ENCODE measurements at places on chromosomes 11 and 22.

DNA sequence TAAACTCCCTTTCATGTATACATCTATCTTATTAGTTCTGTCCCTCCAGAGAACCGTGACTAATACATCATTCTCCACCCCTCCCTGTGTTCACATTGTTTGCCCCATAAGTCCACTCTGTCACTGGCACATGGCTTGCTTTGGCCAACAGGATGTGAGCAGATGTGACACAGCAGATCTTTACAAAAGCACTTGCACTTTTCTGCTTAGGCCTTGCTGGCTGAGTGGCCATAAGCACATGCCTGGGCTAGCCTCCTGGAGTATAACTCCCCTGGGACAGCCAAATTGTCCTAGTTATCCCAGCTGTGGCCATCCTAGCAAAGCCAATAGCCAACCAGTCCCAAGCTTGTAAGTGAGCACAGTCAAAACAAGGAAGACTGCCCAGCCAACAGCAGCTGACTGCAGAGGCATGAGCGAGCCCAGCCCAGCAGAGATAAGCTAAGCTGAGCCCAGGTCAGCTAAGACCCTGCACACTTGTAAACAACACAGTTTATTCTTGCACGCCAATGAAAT is 9.7 kb upstream of the RCN1 start:
- DNase-seq, result no peak

- DNase-seq, result no peak
Measured at GRCh38 chr11:13868710-13869397, 93.7 kb upstream of the SPON1 start.

- no peak for DNase-seq
Measured at GRCh38 chr11:103480421-103480820, 371.2 kb downstream of the DYNC2H1 start.

DNA sequence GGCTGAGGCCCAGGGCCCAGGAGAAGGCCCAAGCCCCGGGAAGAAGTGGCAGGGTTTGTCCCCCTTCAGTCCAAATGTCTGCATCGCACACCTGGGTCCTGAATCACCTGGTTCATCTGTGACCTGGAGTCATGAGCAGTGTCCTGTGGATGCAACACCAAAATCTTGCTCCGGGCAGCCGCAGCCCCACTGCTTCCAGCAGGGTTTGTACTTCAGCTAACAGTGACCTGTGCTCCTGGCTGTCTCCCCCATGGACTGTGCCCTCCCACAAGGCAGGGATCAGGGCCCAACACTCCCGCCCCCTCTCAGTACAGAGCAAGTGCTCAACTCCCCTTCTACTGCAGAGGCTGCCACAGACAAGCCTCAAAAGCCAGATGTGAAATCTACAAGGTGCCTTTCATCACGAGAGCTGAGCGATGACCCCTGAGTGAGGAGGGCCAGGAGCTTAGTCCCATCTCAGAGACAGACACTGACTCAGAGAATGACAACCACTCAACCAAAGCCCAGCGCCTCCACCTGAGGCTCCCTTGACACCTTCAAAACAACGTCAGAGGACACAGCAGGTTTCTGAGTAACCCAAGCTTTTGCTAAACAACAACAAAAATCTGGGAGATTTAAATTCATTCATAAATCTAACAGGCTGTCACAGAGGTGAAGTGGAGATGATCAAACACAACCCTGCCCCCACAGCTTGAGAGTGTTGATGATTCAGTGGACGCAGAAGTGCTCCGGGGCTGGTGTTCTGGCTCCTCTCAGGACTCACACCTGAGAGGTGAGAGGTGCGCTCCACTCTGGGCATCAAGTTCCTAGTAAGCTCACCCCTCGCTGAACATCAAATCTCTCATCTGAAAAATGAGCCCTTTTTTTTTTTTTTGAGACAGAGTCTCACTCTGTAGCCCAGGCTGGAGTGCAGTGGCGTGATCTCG is 3.4 kb downstream of the KIAA0930 start:
- DNase-seq, result no peak

GRCh38 chr11:121890377-121890776 is 225.6 kb downstream of the BLID start:
- DNase-seq, result no peak

DNA sequence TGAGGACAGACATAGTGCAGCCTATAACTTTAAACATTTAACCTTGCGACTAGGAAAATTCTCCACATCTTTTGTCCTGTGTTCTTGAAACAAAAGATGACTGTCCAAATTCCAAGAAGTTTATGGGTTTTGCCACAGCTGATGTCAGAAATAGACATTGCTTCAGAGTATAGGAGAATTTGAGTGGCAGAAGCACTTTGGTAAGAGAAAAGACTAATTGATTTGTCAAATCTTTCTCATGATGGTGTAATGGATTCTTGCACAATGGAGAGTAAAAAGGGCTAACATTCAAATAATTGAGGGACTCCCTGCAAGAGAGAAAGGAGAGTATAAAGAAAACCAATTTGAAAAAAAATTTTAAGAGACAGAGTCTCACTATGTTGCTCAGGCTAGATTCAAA is 25.3 kb downstream of the C11orf58 start:
- no peak for DNase-seq

- peak; percentile 35 for DNase-seq
Measured at GRCh38 chr11:86291466-86292262, 10.4 kb upstream of the HIKESHI start.

DNA sequence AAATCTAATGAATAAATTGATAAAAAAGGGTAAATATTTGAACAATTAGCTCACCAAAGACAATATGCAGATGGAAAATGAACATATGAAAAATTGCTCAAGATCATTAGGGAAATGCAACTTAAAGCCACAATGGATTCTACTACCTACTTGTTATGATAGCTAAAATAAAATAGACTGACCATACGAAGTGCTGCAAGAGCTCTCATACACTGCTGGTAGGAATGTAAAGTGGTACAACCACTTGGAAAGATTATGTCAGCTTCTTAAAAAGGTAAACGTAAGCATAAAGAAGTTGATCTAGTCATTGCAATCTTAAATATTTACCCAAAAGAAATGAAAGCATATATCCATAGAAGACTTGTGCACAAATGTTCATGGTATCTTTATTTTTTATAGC is 504.2 kb upstream of the ARHGAP42 start:
- no peak for DNase-seq

DNA sequence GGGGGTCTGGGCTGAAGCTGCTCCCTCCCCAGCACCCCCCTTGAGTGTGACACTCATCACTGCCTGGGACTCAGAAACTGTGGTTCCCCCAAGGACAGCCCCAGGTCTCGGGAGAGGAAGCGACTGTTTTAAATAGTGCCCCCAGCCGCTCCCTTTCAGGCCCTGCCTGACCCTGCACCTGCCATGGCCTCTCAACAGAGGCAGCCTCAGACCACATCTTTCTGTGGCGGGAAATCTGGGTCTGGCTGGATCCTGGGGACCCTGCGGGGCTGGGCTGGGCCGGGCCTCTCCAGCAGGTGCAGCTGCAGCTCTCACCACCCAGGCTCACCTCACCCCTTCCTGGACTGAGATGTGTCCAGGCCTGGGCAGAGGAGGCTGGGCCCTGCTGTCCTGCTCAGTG is 3.7 kb upstream of the IGLL1 start:
- no peak for DNase-seq

- DNase-seq, result no peak
Measured at GRCh38 chr11:92340839-92341238, 116.2 kb downstream of the FAT3 start.

- no peak for DNase-seq
Measured at GRCh38 chr11:69127081-69127850, 28.5 kb upstream of the SMIM38 start.

DNA sequence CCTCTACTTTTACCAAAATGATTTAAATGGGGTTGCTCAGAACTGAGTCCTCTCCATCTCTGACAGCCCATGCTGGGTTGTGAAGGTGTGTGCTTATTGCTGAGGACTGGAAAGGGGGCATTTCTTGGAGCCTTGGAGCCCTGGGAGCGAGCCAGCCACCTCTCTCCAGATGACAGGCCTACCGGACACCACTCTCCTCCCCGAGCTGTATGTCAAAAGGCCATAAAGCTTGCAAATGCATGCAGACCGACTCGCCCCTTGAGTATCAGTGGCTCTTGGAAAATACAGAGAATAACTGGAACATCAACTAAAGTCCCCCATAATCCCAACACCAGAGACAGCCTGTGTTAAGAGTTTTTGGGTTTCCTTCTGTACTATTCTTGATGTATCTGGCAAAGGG is 67.9 kb upstream of the PITPNB start:
- no peak for DNase-seq

DNA sequence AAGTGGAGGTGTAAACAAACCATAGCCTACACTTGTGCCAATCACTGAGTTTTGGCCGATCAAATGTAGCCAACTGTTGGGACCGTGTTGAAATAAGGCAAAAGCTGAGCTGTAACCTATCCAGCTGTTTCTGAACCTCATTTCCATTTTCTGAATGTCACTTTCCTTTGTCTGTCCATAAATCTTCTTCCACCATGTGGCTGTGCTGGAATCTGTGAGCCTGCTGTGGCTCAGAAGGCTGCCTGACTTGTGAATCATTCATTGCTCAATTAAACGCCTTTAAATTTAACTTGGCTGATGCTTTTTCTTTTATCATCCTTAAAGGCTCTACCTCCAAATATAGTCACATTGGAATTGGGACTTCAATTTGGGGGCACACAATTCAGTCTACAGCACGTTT is 203.1 kb upstream of the MPPED2 start:
- DNase-seq, result no peak

- no peak for DNase-seq
Measured at GRCh38 chr22:22125579-22126468, 118.8 kb upstream of the VPREB1 start.

- no peak for DNase-seq
Measured at GRCh38 chr11:86196913-86197312, 47.6 kb upstream of the EED start.

- DNase-seq, result no peak
Measured at GRCh38 chr22:49359076-49359475, 468.6 kb downstream of the BRD1 start.

GRCh38 chr11:100932474-100933100 is 197.0 kb downstream of the PGR start:
- DNase-seq, result no peak

GRCh38 chr11:72541257-72541974 is 107.1 kb upstream of the CLPB start:
- no peak for DNase-seq

- no peak for DNase-seq
Measured at GRCh38 chr11:68355471-68355870, 43.1 kb downstream of the LRP5 start.

DNA sequence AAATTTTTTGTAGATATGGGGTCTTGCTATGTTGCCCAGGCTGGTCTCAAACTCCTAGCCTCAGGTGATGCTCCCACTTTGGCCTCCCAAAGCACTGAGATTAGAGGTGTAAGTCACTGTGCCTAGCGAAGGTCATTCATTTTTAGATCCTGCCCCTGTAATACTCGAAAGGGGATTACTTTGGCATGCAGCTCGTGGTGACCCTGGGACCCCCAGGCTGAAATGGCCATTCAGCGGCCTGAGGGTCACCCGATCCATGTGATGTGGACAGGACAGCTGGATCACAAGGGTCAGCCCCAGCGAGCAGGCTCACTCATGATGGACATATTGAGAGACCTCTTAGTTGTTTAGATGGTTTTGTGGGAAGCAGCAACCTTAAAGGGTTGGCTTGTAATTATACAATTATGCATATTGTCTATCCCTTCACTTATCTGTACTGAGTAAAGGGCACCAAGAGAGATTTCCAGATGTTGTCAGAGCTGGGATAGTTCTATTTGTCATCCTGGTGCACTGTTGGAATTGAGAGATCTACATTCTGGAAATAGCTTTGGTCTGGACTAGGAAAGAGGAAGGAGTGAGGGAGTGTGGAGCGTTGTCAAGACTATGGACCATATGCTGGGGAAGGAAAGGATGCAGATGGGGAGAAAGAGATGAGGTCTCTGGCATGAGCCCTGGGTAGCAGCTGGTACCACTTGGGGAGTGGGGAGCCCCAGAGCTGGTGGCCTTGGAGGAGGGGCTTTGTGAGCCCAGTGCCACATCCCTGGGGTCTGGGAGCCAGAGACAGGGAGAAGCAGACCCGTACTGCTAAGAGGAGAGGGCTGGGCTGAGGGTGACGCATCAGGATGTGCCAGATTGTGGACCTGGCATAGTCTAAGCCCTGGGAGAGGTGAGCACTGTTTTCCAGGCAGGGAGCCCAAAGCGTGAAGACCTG is 15.5 kb downstream of the RHBDD3 start:
- no peak for DNase-seq

DNA sequence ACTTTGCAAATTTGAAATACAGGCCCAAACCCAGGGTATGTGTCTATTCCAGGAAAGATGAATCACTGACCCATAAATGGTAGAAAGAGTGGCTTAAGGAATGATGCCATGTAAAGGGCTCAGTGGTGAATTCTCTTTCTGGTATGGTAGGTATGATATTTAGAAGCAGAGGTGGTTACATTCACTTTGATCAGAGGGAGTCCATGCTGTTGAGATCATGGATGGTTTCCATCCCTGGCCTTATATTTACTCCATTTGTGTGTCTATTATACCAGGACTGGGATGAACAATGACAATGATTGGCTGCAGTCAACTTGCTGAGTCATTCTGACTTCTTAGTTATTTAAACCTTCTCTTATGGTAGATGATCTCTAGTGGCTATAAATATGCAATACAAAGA is 419.8 kb upstream of the LRRC4C start:
- DNase-seq, result no peak

GRCh38 chr22:20000246-20001081 is 16.2 kb downstream of the ARVCF start:
- no peak for DNase-seq

DNA sequence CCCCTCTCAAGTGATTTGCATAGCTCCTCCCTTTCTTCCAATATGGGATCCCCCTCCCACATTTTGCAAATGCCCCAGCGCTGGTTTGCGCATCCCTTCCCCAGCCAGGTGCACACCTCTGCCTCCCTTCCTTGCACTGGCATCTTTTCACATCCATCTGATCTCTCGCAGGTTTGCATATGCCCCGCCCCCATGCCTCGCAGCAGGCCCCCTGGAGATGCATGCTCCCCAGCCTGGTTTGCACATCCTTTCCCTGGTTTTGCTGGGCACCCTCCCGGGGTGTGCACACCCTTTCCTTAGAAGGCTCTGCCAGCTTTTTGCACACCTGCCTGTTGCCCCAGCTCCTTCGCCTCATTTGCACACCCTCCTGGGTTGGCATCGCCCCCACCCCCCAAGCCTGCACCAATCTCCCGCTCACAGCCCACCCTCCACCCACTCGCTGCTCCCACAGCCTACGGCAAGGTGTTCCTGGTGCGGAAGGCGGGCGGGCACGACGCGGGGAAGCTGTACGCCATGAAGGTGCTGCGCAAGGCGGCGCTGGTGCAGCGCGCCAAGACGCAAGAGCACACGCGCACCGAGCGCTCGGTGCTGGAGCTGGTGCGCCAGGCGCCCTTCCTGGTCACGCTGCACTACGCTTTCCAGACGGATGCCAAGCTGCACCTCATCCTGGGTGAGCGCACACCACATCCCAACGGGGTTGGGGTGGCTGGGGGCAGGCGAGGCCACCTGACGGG is 917 bp downstream of the RPS6KA4 start:
- DNase-seq, result peak; percentile 15

All from activated effector memory CD4-positive, alpha-beta T cell treated with Interleukin-2 at 50 U/mL for 16 hours (primary cell).